ENCODE measurements at places on chromosomes 7 and 10. TPM values are rescaled to one million over a fixed set of nuclear protein-coding genes. Genes with fewer than 3 reads are reported as not detected.

Gene PRR15
- 14.6 TPM for polyA plus RNA-seq

Gene AKR1C2
- 4.7 TPM for polyA plus RNA-seq

DNA sequence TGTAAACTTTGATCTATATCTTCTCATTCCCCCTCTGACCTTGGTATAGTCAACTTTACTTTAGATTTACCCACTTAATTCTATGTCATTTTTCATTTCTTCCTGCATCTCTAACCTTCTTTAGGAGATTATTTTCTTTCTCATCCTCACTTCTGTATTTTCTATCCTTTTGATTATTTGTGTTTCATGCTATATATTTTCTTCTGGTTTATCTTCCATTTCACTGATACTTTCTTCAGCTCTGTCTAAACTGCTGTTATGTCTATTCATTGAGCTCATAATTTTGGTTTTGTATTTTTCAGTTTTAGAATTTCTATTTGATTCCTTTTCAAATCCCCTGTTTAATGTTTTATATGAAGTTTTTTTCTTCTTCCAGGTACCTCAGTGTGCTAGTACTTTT lies 171.1 kb upstream of the LYZL1 start:
- no peak for DNase-seq

GRCh38 chr7:158952776-158953175 lies 96.4 kb downstream of the DYNC2I1 start:
- DNase-seq = no peak

Gene ACBD7
- polyA plus RNA-seq = 8.4 TPM

DNA sequence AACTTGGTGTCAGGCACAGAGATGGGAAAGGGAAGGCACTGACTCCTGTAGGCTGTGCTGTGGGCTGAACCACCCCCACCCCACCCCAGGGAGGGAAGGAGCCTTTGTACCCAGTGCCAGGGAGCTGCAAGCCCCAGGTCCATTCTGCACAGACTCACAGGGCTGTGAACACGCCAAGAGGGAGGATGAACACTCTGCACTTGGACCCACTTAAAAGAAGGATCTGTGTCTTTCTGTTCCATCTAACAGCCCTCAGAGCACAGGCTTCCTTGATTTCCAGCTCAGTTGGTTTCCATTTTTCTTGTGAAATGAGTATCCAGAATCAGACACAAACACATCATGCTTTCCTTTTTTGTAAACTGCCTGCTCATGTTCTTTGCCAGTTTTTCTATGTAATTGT lies 84.9 kb downstream of the GRB10 start:
- no peak for DNase-seq

Gene CCL24
- not detected for polyA plus RNA-seq

DNA sequence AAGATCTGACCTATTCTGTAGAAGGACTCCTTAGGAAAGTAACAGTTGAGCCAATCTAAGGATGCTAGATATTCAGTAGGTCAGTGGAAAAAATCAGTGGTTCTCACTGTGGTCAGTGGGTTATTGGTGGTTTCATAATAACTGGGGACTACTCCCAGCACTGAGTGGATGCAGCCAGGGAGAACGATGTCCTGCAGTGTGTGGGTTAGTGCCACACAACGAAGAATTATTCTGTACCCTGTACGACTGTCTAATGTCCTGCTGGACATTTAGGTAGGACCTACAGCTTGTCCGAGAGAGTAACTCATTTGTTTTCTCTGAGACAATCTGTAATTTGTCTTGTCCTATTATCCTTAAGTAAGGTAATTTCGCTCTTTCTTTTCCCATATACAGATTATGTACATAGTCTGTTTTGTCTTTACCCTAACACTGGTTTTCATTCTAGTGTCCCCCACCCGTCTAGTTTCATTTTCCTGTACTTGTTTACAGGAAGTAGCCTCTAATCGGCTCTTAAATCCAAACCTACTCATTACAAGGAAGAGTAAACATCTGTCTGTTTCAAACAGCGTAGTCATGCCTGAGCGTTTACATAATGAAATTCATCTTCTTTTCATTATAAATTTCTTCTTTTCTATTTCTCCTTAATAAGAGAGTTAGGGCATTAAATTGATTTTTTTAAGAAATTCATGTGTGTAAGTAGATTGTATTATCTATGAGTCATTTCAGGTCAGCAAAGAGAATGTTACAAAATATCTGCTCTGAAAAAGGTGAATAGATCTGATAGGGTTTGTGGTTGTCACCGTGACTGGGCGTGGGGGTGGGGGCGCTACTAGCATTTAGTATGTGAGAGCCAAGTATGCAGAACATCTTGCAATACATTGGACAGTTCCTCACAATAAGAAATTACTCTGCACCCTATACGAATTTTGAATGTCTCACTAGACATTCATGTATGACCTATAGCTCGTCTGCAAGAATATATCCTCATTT lies 8.3 kb upstream of the ZC3HAV1L start:
- no peak for DNase-seq

Gene TMEM72
- polyA plus RNA-seq = 59.2 TPM

GRCh38 chr7:341841-342638 lies 52.1 kb downstream of the FOXL3 start:
- DNase-seq = no peak

Gene CYP2W1
- 1.8 TPM for polyA plus RNA-seq

DNA sequence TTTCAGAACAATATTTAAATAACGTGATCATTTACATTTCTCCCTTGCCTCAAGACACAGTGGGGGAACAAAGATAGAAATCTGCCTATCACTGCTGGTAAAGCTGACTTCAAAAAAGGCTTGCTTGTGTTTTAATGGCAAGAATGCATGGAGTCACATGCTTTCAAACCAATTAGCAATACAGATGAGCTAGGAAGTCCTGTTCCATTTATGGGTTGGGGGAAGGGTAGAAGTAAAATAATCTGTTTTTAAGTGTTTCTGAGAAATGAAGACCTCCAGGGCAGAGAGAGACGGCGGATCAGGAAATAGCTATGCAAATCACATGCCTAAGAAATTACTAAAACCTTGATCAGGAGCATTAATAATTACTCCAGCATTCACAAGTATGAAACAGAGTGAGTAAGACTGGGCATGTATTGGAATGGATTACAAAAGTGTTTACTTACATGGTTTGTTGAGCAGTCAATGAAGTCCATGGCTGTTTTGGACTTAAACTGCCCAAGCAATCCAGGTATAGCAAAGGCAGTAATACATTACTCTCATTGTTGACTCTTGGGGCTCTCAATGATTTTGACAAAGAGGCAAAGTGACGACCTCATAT lies 142.0 kb downstream of the ARID5B start:
- no peak for DNase-seq

Gene HOGA1
- 50.6 TPM for polyA plus RNA-seq

GRCh38 chr7:124550036-124550435 lies 215.6 kb downstream of the GPR37 start:
- DNase-seq = no peak

Gene ENTPD1
- polyA plus RNA-seq = 19.8 TPM
